CD4-positive, alpha-beta T cell treated with Interleukin-17A for 4 hours (primary cell): ENCODE measurements at places on chromosomes 12 and 14.

DNA sequence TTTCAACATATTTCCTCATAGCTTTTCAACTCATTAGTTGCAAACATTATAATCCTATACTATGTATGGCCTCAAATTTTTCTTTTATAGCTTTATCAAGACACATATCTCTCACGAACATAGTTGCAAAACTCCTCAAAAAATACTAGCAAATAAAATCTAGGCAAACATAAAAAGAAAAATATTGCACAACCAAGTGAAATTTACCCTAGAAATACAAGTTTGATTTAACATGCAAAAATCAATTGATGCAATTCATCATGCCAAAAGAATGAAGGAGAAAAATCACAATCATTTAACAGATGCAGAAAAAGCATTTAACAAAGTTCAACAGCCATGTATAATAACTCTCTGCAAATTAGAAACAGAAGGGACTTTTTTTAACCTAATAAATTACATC lies 33.3 kb upstream of the KCNH5 start:
- DNase-seq: no peak

GRCh38 chr12:92030618-92031017 lies 115.0 kb downstream of the BTG1 start:
- DNase-seq: peak; percentile 72

DNA sequence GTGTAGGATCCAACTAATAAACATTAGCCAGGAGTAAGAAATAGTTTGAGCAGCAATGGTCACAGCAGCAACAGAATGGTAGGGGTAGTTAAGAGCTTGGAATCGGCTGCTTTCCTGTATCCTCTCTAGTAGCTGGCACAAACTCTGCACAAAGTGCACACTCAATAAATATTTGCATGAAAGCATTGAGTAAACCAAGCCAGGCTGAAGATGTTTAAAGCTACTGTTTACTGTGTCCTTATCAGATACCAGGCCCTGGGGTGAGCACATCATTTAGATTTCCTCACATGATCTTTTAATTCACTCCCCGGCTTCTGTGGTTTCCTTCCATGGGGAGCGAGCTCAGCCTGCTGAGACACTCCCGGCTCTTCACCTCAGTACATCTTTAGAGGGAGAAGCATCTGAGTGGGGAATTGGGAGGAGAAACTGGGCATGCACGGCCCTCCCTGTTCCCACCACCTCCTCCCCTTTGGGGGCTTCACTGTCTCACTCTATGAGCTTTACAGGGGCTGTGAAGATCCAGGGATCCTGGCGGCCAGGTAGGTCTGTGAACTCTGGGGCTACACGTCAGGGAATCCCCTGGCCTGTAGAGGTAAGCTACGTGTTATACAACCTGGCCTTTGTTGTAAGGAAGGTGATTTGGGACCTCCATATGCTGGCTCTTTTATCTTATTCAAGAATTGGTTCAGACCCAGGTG lies 107.2 kb upstream of the VASH1 start:
- no peak for DNase-seq

DNA sequence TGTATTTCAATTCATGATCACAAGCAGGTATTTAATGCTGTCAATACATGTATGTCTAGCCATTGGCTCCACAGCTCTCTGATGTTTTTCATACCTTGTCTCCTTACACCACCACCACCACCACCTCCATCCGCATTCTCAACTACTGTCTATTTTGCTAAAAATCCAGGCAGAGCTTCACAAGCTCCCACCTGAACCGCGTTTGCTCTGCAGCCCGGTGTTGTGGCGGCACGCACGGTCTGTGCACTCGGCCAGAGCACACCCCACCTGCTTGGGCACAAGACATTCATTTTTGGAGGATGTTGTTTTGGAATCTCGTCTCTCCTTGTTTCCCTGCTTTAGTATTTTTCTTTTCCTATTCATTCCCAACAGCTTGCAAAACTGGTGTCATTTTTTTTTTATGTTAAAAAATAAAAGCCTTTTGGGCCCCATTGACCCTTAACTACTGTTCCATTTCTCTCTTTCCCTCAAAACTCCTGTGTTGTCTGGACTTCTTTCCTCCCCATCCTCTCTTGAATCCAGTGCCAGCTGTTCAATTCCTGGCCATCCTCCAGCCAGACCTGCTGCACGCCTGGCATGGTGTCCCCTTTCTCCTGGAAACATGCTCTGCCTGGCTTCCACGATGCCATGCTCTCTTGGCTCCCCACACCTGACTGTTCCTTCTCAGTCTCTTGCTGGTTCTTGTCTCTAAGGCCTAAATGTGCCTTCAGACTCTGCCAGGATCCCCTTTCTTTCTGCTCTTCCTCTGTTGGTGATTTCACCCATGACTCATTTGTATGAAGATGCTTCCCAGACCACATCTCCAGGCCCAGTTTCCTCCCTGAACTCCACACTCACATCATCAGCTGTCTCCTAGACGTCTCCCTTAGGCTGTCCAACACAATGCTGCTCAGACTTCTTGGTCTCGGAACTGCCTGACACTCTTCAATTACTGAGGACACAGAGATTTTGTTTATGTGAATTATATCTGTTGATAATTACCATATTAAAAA lies 37.9 kb downstream of the PIWIL1 start:
- DNase-seq: no peak

DNA sequence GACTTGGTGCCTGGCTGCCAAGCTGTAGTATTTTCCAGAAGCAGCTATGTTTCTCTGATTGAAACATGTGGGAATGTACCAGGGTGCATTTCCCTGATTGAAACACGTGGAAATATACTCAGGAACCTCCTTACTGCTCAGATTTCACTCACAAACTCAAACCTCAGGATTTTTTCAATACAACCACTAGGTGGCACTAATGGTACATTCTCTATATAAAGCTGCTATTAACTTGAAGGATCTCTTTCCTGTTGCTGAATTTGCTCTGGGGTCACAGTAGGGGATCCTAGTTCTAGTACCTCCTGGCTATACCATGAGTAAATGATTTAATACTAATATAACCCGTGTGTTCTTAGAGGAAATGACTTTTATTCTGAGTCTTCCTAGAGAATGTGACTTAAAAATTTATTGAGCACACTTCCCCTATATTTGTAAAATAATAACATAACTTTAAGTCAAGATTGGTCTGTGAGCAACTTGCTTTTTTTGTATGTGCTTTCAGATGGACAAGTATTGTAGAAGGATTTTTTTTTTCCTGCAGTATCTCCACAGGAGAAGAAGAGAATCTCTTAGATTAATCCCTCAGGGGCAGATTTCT lies 173.8 kb upstream of the MIS18BP1 start:
- DNase-seq: no peak

DNA sequence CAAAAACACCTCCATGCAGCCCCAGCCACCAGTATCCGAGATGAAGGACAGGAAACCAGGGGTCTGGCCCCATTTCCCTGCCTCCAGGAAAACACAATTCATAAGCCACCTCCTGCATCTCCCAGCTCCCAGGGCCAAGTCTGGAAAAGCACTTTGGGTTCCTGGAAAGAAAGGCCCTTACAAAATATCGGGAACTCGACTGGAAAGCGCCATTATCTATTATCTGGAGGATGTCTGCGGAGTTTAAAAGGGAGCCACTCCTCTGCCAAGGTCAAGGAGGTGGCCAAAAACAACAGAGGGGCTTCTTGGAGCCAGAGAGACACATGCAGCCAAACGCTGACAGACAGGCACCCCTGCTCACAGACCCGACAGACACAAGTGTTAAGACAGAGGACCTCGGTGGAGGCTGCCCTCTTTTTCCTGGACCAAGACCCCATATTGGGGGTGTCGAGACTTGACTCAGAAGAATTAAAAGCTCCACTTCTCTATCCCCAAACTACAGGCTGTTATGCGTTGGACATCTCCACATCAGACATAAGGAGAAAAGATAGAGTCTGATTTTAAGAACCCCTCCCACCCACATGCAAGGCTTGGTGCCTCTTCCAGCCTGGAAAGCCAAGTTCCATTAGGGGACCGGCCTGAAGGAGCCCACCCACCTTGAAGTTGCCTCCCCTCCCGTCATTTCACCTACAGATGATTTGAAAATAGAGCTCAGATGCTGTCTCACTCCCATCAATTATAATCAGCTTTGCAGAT lies 9.6 kb downstream of the ACTN1 start:
- DNase-seq: no peak

GRCh38 chr12:70590549-70591226 lies 46.5 kb downstream of the PTPRB start:
- DNase-seq: no peak

DNA sequence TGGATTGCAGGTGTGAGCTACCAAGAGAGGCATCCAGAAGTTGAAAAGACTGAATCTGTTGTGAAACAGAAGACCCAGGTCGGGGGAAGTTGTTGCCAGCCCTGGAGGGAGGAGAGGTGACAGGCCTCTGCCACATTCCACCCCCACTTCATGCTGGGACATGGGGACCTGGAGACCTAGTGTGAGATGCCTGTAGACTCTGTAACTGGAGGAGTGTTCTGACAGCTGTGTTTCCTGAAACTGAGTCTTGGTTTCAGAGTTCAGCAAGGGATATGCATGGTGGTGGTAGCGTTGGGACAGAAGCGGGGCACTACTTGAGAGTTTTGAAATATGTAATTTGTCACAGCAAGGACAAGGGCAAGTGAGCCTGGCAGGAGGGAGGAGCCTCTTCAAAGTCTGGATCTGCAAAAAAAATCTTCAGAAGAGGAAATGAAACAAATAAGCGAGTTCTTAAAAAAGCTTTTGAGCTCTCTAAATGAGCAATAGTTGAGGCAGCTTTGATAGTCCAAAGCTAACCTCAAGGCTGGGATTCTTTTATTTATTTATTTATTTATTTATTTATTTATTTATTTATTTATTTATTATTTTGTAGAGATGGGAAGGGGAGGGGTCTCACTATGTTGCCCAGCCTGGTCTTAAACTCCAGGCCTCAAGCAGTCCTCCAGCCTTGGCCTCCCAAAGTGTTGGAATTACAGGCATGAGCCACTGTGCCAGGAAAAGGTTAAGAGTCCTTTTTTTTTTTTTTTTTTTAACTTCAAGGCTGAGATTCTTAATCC lies 58.9 kb upstream of the EEA1 start:
- peak; percentile 19 for DNase-seq

GRCh38 chr12:120940799-120941198 lies 36.6 kb upstream of the SPPL3 start:
- no peak for DNase-seq

GRCh38 chr12:69066492-69067373 lies 133.8 kb upstream of the CPM start:
- no peak for DNase-seq

DNA sequence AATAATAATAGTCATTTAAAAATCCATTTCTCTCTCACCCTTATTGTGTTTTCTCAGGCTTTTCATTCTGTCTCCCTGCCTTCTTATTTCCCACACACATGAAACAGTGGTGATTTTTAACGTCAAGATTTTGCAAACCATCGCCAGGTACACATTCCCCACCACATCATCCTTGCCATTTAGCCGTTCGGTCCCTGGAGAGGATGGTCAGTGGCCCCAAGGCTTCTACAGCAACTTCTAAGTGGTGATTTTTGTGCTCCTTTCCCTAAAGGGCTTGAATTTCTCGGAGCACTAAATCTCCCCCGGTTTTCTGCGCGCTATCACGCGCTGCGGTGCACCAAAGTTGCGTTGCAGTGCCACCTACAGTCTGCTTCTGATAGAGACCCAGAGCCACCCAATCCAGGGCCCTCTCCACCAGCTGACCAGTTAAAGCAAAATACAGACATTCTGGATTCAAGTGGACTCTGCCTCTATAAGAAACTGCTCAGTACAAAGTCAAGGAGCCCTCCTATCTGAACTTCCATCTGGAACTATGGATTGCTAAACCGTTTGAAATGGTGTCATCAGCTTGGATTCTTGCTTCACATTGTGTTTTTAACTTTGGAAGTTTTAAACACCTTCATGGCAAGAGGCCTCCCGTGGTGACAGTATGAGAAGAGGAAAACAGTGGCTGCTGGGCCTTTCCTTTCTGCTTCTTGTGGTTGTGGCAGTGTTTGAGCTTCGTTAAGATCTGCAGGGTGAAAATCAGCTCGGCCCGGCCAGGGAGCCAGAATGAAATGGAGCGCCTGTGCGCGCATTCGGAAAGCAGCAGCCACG lies 234.0 kb downstream of the SPTSSA start:
- peak; percentile 62 for DNase-seq

DNA sequence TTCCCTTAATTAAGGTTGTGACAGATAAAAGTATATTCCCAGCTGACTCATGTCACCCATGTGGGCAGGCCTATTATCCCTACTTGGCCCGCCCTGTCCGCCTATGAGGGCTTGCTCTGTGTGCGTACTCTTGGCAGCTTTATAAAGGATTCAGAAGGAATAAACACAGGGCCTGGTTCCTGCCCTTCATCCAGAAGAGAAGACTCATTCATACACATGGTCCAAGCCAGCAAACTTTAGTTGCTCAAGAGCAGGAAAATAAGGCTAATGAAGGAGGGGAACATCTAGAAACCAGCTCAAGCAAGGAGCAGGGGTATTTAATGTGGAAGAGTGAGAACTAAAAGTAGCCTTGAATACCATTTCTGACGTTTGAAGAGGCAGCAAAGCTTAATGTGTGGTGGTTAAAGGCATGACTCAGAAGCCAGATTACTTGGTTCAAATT lies 141.9 kb downstream of the CRADD start:
- no peak for DNase-seq

- no peak for DNase-seq
These were observed 45.0 kb upstream of the KRR1 start for GRCh38 chr12:75556311-75556899.

DNA sequence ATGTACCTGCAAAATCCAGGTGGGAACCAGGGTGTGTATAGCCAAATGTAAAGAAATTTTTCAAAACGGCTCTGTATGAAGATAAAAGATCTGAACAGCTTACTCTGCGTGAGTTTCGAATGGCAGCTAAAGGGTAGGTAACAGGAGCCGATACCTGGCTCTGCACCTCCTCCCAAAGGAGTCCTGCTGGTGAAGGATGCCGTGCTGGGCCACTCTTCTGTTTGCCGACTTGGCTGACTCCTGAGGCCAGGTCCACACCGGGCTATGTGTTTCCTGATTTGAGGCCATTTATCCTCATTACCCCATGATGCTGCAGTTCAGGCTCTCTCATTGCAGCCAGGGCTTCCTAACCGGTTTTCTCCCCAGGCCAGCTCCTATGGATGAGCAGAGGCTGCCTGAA lies 244.6 kb downstream of the SLC41A2 start:
- no peak for DNase-seq

- DNase-seq: peak; percentile 50
These were observed 15.3 kb downstream of the VPS37B start for GRCh38 chr12:122880668-122881067.

DNA sequence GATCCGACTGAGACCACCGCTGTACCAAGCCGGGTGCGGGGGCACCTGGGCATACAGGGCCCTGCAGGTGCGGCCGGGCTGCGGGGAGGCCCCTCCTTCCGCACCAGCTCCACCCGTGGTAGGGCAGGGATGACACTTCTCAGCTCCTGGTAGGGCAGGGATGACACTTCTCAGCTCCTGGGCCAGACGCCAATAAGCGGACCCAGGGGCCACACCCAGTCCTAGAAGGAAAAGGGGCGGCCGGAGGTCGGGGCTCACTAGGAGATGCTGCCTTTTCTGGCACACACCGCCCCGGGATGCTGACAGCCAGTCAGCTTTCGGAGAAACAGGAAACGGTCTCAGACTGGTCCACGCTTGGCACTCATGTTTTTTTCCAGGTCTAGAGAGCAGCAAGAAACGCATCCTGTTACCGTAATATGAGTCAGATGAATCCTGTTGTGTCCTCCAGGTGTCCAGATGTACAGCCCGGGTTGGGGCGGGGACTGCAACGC lies 34.8 kb downstream of the NFKBIA start:
- DNase-seq: no peak

GRCh38 chr12:22229652-22230279 lies 104.7 kb downstream of the ST8SIA1 start:
- DNase-seq: no peak

- no peak for DNase-seq
These were observed 3.2 kb downstream of the PLEKHD1 start for GRCh38 chr14:69487771-69488170.

- DNase-seq: no peak
These were observed 11.9 kb downstream of the TMTC3 start for GRCh38 chr12:88153959-88154358.
